CD4-positive, alpha-beta T cell treated with Interleukin-17A for 4 hours (primary cell): ENCODE measurements at places on chromosomes 1 and 21.

- no peak for DNase-seq
Observed at GRCh38 chr1:9133870-9134585, 5.1 kb upstream of the GPR157 start.

- DNase-seq: peak; percentile 45
Observed at GRCh38 chr1:203675596-203676347, 49.1 kb downstream of the ATP2B4 start.

GRCh38 chr1:11126569-11126968, 26.9 kb upstream of the EXOSC10 start:
- DNase-seq: no peak

DNA sequence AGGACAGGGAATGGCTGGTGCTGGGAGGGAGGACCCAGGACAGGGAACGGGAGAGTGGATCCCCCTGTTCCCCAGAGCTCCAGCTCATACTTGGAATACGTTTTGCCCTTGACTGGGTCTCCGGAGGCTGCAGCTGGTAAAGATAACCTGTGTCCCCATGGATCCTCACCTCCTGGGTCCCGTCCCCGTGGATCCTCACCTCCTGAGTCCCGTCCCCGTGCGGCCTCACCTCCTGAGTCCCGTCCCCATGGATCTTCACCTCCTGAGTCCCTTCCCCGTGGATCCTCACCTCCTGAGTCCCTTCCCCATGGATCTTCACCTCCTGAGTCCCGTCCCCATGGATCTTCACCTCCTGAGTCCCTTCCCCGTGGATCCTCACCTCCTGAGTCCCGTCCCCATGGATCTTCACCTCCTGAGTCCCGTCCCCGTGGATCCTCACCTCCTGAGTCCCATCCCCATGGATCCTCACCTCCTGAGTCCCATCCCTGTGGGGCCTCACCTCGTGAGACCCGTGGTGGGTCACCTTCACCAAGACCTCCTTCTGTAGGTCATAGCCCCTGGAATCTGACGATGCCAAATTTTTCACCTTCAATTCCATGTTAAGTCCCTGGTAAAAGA, 61.4 kb downstream of the SCCPDH start:
- peak; percentile 17 for DNase-seq

GRCh38 chr1:26021647-26022403, at the start of gene EXTL1:
Gene EXTL1, plus strand, starts transcription at chr1:26021775. Its CDS starts 872 bp downstream, at chr1:26022647.
- DNase-seq: no peak
